ENCODE measurements at places on chromosomes 16 and 17. TPM values are rescaled to one million over a fixed set of nuclear protein-coding genes. Genes with fewer than 3 reads are reported as not detected.

GRCh38 chr17:47615766-47616424, 33.8 kb upstream of the KPNB1 start:
- H3K4me3 ChIP-seq: no peak overlapping the region
- H3K27ac ChIP-seq: no peak overlapping the region
- peaks cover 2% of the 10 kb centered on the region for H3K4me1 ChIP-seq
- H3K36me3 ChIP-seq: peaks cover 62% of the 10 kb centered on the region
- no peaks in the 10 kb centered on the region for H3K27me3 ChIP-seq
- peak; percentile 60 for DNase-seq

GRCh38 chr17:36722903-36723263, 121.5 kb downstream of the MRM1 start:
- DNase-seq: no peak
- peaks cover 30% of the 10 kb centered on the region for H3K27me3 ChIP-seq
- no peak overlapping the region for H3K27ac ChIP-seq
- H3K4me1 ChIP-seq: no peaks in the 10 kb centered on the region
- no peaks in the 10 kb centered on the region for H3K36me3 ChIP-seq

The AANAT gene
- polyA plus RNA-seq: not detected

DNA sequence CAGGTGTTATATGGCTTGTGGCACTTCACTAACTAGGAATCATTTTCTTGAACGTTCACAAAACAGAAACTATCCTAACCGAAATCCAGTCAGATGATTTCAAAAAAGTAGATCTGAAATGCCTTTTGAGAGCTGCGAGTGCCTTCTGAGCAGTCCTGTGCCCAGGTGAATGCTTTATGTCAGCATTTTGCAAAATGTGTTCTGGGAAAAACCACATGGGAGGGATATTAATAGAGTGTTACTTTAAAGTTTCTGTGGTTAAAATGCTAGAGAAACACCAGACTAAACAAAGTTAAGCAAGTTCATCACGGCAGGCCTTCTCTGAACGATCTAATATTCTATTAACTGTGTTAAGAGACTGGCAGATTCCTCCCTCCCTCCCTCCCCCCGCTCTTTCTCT, 15.8 kb upstream of the RGS9 start:
- no peaks in the 10 kb centered on the region for H3K36me3 ChIP-seq
- H3K27ac ChIP-seq: no peak overlapping the region
- no peak overlapping the region for H3K4me3 ChIP-seq
- no peak for DNase-seq

- H3K27me3 ChIP-seq: no peaks in the 10 kb centered on the region
- H3K27ac ChIP-seq: no peak overlapping the region
Measured at GRCh38 chr16:13873835-13874438, 46.0 kb upstream of the ERCC4 start.

- peak overlapping the region; percentile 65 for H3K27ac ChIP-seq
- no peak for DNase-seq
- peaks cover 34% of the 10 kb centered on the region for H3K36me3 ChIP-seq
- peak overlapping the region; percentile 50 for H3K4me3 ChIP-seq
- peaks cover 41% of the 10 kb centered on the region for H3K4me1 ChIP-seq
Measured at GRCh38 chr16:2149630-2150417, 1.4 kb downstream of the RAB26 start.

DNA sequence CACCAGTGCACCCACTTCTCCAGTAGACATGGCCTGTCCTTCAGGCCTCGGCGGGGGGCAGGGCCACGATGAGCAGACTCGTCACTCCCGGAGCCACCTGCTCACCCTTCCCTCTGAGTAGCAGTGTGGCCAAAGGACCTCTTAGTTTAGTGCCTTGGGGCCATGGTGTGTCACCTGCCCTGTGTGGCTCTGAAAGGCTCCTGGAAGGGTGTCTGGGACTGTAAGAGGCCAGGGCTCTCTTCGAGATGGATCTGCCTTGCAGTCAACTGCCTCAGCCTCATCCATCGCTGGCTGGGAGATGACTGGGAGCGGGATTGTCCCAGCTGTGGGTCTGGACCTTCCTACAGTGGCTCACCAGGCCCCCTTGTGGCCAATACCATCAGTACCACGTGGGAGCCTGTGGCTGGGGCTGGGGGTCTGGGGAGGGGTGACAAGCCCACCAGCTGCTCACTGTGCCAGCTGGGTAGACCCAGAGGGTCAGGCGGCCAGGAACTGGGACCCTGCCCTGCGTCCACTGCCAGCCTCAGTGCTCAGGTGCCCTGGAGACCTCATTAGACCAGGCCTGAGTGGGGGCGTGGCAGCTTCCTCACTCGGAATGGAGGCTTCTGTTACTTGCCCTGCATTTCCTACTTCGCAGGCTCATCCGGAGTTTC, 133.4 kb downstream of the OR1D5 start:
- DNase-seq: peak; percentile 85
- H3K4me1 ChIP-seq: peaks cover 6% of the 10 kb centered on the region
- no peaks in the 10 kb centered on the region for H3K36me3 ChIP-seq
- no peak overlapping the region for H3K27ac ChIP-seq
- H3K4me3 ChIP-seq: no peak overlapping the region
- no peaks in the 10 kb centered on the region for H3K27me3 ChIP-seq

The CDH15 gene
- 0.08 TPM for polyA plus RNA-seq

DNA sequence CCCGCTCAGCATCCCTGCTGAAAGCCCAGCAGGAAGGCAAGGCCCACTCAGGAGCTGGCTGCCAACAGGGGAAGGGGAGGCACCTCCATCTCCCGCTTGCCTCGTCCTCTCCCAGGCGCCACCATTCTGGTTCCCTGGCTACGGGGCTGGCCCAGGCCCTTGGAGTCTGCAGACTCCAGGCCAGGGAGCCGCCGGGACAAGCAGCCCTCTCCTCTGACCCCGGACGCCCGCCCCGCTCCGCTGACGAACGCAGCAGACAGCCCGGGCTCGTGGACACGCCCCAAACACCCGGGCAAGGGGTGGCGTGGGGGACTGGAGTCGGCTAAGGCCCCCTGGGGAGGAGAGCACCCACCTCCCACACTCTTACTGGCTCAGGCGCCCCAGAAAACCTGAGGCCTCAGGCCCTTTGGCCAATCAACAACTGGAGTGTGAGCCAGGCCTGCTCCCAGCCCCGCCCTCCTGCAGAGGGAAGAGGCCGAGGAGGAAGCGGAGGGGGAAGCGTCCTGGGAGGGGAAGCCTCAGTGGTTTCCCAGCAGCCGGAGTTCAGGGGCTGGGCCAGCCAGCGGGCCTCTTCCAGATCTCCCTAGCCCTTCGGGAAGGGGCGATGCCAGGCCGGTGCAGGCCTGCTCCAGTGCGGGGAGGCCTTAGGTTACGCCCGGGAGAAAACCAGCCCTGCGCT, 4.2 kb downstream of the MNT start:
- H3K4me3 ChIP-seq: peak overlapping the region; percentile 43
- DNase-seq: peak; percentile 81
- no peaks in the 10 kb centered on the region for H3K36me3 ChIP-seq

The ZNF594 gene
- polyA plus RNA-seq: 4.8 TPM
